ENCODE measurements at places on chromosomes 1 and 21. TPM values are rescaled to one million over a fixed set of nuclear protein-coding genes. Genes with fewer than 3 reads are reported as not detected.
A peak's percentile ranks its signal among the peaks of the same experiment; 100 is the strongest.

Gene HTR1D
- not detected for total RNA-seq

Gene DLGAP3
- total RNA-seq, result 0.57 TPM

Gene TMEM54
- 33.5 TPM for total RNA-seq

Gene MAB21L3
- not detected for total RNA-seq

Gene ANGPTL7
- 4.7 TPM for total RNA-seq

Gene HNRNPU
- total RNA-seq, result 214 TPM

Gene CAMK2N1
- 12.3 TPM for total RNA-seq

Gene FAM72C
- total RNA-seq, result not detected

Gene TNFRSF18
- total RNA-seq, result 0.33 TPM

Gene ELAPOR1
- total RNA-seq, result 0.38 TPM

- no peak for DNase-seq
Observed at GRCh38 chr1:31390071-31390470, 17.2 kb upstream of the FABP3 start.

GRCh38 chr1:184973272-184974055 lies 844 bp downstream of the NIBAN1 start:
- DNase-seq, result peak; percentile 85

- DNase-seq, result no peak
Observed at GRCh38 chr21:19245188-19245580, 841.6 kb upstream of the TMPRSS15 start.

DNA sequence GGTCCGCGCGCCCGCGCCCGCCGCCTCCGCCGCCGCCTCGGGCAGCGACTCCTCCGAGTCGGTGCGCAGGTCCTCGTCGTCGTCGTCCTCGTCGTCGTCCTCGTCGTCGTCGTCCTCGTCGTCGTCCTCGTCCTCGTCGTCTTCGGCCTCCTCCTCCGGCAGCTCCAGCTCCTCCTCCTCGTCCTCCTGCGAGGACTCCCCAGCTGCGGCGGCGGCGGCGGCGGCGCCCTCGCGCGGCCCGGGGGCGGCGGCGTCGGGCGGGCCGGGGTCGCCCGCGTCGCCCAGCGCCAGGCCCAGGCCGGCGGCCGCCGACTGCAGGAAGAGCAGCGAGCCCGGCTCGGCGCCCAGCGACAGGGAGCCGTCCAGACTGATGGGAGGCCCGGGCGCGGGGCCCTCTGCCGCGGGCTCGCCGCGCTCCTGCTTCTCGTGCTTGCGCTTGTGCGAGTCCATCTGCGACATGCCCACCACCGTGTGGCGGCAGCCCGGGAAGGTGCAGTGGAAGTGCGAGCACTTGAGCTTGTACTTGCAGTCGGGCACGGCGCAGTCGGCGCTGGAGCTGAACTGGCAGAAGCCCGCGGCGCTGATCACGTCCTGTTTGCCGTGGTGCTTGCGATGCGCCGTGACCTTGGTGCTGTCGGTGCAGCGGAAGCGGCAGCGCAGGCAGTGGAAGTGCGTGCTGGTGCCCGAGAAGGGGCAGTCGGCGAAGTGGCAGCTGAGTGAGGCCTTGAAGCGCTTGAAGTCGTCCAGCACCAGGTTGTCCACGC lies 157.3 kb downstream of the CASZ1 start:
- DNase-seq, result no peak

- no peak for DNase-seq
Observed at GRCh38 chr1:29282924-29283803, 46.8 kb downstream of the PTPRU start.

DNA sequence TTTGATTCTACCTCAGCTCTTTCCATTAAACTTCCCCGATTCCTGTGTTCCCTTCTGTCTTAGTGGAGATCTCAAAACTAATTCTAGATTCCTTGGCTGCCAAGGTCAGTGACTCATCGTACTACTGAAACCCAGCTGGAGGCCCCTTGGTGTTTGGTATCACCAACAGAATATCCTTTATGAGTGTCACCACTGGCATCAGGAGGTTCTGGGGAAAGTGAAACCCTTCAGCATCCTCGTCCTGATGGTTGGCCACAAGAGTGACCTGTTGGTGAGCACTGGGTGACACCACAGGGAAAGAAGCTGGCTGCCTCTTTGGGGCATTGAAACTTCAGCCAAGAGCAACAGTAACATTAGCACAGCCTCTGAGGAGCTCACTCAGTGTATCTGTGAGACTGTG lies 9.6 kb downstream of the RAB42 start:
- no peak for DNase-seq

GRCh38 chr21:41823166-41823565 lies 56.0 kb downstream of the PRDM15 start:
- DNase-seq, result no peak

DNA sequence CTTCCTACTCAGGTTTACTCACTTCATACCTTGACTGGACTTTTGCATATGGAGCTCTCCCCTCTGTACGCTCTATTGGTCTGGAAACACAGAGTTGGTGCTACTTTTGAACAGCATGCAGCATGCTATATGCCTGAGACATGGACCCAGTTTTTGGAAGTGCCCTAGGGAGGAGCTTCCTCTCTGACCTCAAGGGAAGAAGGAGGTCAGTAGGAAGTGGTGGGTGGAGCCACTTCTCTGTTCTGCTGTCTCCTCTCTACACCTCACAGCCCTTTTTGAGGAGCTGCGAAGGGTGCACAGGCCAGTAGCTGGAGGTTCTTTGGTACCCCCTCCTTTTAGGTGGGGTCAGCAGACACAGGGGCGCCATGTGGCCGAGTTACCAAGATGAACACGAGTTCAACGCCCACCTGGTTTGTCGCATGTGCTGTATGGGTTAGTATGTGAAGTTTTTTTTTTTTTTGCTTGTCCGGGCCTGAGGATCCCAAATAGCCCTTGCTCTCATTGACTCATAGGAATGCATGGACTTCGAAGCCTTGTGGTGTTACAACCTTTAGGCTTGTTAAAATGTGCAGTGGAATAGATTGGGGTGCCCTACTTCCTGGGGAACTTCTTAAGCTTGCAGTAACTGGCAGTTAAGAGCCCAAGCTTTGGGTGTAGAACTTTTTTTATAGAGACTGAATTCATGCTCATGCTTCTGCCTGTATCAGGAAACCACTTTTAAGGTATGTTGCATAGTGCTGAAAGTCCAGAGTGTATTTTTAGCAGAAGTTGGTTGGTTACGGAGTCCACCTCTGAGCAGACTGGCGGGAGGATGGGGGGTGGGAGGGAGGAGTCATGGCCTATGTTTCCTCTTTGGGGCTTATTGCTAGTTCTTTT lies 10.7 kb downstream of the MACF1 start:
- DNase-seq, result no peak

DNA sequence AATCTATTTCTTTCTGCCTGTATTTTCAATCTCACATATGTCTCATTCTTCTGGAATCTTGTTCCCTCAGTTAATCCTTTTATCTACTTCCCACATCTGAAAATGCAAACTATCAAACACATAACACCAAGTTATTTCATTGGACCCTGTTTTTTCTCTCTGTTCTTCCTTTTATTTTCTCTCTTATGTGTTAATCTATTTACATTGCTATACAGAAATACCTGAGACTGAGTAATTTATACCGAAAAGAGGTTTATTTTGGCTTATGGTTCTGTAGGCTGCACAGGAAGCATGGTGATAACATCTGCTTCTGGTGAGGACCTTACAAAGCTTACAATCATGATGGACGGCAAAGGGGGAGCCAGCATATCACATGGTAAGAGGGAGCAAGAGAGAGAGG lies 247.6 kb downstream of the TGFB2 start:
- DNase-seq, result no peak

GRCh38 chr21:15422783-15423182 lies 307.0 kb upstream of the USP25 start:
- DNase-seq, result no peak

DNA sequence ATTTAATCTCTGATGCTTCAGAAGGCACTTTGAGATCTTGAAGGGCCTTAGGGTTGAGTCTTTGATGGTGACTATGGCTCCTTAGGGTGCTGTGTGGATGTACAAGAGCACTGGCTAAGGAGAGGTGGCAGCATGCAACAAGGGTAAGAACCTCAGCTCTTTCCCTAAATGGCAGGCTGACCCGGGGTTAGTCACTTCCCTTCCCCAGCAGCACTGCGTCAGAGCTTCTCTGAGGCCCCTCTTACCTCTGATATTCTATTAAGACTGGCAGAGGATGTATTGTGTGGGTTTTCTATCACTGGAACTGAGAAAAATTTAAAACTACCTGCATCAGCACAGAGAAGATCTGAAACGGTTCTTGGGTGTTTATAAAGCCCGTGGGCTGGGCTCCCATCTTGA lies 11.8 kb downstream of the C1orf116 start:
- DNase-seq, result no peak

DNA sequence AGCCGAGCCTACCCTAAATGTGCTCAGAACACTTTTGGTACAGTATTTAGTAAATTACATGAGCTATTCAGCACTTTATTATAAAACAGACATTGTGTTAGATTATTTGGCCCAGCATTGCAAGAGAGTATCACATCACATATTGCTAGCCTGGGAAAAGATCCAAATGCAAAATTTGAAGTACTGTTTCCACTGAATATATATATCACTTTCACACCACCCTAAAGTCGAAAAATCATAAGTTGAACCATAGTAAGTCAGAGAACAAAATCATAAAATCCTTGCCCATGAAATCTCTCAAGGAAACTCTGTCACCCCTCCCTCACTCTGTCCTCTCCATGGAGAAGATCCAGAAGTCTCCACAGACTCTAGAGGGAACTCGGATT lies 33.1 kb downstream of the RGS8 start:
- no peak for DNase-seq

- DNase-seq, result no peak
Observed at GRCh38 chr1:9890224-9890731, 19.8 kb downstream of the CTNNBIP1 start.

DNA sequence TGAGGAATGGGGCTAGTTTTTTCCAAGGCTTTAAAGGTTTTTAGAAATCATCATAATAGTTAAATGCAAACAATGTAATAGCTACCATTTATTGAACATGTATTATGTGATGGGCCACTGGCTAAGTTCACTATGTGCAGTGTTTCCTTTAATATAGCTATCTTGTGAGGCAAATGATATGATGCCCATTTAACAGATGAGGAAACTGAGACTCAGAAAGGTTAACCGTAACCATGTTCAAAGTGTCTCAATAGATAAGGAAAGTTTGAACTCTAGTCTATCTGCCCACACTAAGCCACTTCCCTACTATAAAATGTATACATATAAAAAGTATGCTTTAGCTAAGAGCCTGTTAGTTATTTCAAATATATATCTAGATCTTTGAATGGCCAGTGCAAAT lies 64.8 kb downstream of the GNG12 start:
- no peak for DNase-seq

GRCh38 chr21:25983745-25984144 lies 186.8 kb downstream of the APP start:
- no peak for DNase-seq

GRCh38 chr1:4573526-4573925 lies 80.9 kb upstream of the AJAP1 start:
- no peak for DNase-seq

DNA sequence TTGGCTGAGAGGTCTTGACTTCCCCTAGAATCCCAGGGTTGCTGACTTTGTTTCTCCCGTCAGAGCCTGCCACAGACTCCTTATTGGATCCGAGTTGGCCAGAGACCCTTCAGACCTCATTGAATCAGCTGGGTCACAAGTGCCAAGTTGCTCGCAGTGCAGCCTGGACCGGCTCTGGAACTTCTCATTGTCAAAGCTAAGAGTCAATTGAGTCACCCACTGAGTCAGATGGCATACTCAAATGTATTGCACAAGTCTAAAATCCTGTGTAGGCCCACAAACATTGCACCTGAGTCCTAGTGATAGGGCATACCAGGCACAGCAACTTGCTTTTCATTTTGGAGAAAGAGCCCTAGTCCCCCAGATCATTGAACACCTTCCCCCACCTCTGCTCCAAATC lies 20.4 kb upstream of the SCAF4 start:
- no peak for DNase-seq

DNA sequence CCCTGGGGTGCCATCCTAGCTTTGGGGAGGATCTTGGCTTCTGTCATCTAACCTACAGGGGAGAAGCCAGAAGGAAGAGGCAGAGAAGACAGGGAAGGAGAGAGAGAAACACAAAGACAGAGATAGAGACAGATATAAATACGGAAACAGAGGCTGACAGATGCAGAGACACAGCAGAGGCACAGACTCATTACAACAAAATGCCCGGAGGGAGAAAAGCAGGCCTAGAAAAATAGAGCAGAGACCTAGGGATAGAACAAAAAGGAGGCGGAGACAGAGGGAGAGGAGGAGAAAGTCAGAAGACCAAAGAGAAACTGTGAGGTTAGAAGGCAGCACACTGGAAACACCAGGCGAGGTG lies 1.9 kb downstream of the PEAR1 start:
- no peak for DNase-seq

DNA sequence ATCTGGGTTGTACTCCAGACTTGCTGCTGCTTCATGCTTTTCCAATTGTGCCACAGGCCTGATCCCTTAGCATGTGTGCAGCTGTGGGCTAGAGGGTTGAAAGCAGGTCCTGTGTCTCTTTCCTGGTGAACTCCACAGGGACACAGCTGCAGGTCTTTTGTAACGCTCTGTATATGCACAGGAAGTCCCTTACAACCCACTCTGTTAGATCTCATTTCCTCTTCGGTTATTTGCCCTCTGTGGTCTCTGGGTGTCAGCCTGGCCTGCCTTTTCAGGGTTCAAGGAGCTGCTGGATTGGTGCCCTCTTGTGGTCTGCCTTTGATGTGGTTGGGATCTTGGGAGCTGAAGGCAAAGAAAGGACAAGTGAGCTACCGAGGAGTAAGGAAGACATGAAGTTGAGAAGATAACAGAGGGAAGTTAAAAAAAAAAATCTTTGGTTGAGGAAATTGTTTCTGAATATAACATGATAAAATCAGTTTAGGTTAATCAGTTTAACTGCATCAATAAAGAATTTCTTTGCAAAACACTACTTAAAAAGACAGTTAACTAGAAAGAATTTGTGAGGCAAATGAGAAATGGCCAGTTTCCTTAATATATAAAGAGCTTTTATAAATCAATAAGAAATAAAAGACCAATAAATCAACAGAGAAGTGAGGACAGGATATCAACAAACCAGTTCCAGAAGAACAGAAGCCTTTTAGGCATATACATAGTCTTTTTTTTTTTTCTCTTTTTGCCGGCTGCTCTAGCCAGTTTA lies 44.1 kb downstream of the UCK2 start:
- no peak for DNase-seq

- no peak for DNase-seq
Observed at GRCh38 chr1:198449727-198450433, 90.6 kb downstream of the ATP6V1G3 start.

- no peak for DNase-seq
Observed at GRCh38 chr1:155504207-155504606, 58.4 kb downstream of the ASH1L start.

- no peak for DNase-seq
Observed at GRCh38 chr1:156667968-156668709, 9.1 kb downstream of the NES start.

DNA sequence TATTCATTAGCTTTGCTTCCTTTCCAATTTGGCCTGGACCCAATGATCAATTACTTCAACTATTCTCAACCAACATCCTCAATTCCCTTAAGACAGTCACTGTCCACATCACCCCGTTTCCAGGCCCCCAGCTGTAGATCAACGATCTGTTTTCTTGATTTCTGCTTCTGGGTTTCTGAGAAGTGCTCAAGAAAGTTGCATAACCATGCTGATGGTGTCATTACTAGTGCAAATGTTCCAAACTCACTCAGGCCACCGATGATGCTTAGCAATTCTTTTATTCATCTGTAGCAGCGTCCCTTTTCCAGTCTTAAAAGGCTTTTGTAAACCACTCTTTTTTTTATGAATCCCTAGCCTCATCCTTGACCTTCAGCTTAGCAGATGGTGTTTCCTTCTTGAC lies 155.8 kb upstream of the PTGFR start:
- DNase-seq, result no peak

GRCh38 chr1:18072066-18072465 lies 35.5 kb upstream of the IGSF21 start:
- DNase-seq, result no peak

Data from posterior vena cava (tissue), 2 donors.